Amygdala (tissue), 56 donors: ENCODE measurements at places on chromosomes 3 and 15.

DNA sequence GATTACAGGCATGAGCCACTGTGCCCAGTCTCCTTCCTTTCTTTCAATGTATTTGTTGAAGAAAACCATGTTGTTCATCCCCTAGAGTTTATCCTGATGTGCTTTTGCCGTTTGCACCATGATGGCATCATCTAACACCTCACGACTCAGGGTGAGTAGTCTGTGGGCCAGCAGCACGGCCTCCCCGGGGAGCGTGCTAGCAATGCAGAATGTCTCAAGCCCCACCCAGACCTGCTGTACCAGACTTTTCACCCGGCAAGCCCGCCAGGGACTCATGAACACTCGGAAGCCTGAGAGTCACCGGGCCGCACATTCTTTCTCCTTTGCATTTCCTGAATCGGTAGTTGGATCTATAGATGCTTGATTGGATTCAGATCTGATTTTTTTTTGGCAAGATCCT, 64.6 kb downstream of the RPN1 start:
- no peak for DNase-seq

DNA sequence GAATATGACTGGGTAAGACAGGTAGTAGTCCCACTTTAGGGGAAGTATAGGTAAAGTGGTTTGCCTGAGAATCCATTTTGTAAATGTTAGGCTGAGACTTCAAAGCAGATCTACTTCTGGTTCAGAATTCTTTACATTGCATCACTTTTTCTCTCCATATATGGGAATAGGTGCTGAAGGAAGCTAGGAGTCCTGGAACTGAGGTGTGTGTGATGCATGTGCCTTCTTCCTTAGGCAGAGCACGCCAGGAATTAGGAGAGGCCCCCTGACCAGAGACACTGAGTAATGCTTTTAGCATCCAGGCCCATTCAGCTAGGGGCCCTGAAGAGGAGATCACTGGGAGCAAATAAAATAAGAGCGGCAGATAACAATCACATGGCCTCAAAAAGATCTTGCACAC, 69.2 kb upstream of the DCP1A start:
- DNase-seq, result no peak

- DNase-seq, result no peak
Measured at GRCh38 chr3:157180262-157180661, 20.3 kb upstream of the CCNL1 start.

DNA sequence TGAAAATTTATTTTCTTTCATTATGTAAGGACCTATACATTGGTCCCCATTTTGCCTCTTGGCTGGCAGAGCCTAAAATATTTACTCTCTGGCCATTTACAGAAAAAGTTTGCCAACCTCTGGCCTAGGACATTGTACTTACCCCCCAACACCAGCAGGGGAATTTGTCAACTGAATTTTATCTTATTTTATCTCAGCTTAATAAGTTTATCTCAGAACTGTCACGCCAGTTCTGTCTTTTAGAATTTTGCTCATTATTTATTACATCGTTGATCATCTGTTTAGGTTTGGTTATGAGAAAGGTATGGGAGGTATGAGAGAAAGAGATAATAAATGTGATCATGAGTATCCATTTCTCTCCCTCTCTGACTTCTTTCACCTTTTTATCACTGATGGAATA, 38.3 kb downstream of the CHD2 start:
- no peak for DNase-seq

DNA sequence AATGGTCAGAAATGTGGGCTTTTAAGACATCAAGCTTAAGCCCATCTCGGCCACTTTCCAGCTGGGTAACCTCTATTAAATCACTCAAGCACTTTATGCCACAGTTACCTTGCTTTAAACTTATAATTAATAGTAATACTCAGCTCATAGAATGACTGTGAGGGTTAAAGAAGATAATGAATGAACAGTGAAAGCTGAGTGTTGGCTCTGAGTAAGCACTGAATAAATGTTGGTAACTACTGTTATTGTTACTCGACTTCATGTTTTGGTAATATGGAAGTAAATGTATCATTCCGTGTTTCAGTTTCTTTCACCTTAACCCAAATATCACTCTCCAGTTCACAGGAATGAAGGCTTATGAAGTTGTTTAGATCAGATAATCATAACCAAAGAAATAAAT, 23.9 kb upstream of the OSTN start:
- DNase-seq, result no peak

DNA sequence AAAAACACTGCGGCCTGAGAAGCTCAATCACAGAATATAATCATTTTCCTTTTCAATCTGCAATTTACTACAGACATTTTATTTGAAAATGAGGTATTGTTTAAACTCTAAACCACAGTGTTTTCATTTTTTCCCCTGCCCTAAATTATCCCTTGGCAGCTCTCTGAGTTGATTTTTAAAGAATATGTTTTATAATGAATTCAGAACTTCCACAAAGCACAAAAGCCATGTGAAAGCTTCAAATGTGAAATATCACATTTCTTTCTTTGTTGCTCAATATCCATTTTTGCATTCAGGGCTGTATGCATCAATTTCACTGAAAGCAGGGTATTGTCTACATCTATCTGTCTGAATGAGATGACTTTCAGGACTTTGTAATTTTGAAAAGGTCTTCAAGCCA, 813.6 kb upstream of the ALCAM start:
- no peak for DNase-seq

- no peak for DNase-seq
Measured at GRCh38 chr15:58298879-58299850, 132.6 kb upstream of the LIPC start.

DNA sequence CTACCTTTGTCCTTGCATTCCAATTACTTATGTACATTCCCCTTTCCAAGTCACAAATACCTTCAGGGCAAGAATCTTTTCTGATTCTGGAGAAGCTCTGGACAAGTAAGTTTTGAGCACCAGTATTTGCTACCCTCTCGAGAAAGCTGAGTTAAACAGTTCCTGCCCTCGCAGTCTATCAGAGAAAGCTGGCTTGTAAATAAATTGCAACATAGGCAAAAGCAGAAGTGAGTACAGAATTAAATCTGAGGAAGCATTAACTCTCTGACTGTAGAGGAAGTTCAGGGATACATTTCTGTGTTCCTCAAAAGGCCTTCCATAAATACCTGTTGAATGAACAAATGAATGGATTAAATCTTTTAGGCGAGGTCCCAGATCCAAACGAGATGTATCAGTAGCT, 1.2 kb downstream of the OSBPL11 start:
- no peak for DNase-seq

DNA sequence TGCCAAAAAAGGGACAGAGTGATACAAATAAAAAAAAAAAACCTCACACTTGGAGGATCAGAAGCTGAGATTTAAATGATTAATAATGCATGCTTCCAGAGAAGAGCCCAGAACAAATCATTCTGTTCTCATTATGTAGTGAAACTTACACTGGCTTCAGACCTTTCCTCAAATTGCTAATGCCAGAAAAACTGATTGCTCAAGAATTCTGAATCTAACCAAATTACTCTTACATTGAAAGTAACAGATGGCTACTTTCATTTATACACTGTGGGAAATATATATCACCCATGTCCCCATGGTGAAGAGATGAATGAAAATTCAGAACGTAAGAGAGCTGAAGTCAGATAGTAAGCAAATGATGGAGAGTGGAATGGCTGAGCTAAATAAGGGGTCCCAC, 85.9 kb upstream of the NSMCE3 start:
- DNase-seq, result no peak

DNA sequence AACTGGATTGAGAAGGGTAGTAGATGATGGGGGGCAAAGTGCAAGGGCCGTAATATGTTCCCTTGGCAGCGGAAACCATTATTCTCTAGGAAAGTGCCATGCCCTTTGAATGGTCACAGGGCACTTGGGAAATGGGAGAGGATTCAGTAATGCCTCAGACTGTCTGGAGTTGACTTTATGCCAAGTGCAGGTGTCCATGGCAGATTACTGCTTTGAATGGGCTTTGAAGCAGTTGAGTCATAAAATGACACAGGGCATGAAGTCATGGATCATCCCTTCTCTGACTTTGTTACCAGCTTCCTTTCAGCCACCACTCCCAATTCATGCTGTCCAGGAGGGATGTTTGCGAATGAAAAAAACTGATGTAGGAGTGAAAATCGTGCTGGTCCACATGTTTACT, 20.1 kb downstream of the AADACL2 start:
- DNase-seq, result no peak

GRCh38 chr15:58227706-58228543, 89.7 kb downstream of the AQP9 start:
- DNase-seq, result no peak

GRCh38 chr3:55246033-55246432, 241.1 kb downstream of the WNT5A start:
- no peak for DNase-seq

DNA sequence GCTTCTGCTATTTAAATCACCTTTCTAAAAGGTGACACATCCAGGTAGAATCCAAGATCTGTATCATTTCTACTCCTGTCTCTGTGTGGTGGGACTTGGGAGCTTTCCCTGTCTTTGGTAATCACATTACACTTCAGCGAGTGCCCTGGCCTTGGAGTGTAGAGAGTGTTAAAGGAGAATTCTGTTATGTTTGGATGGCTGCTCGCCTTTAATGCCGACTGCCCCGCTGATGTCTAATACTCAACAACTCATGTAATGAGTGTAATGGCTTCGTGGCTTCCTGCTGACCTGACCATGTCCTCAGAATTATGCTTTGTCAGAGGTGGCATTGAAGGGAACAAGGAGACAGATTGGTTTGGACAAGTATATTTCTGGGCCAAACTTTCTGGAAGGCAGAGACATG, 66.3 kb upstream of the LRTM1 start:
- DNase-seq, result no peak

GRCh38 chr3:150515210-150515609, 31.1 kb downstream of the SERP1 start:
- DNase-seq, result no peak

- DNase-seq, result no peak
Measured at GRCh38 chr3:38967693-38967989, 84.1 kb downstream of the SCN11A start.

- no peak for DNase-seq
Measured at GRCh38 chr3:126516936-126517290, 660 bp downstream of the UROC1 start.

GRCh38 chr3:115186351-115187148, 39.5 kb upstream of the ZBTB20 start:
- no peak for DNase-seq

DNA sequence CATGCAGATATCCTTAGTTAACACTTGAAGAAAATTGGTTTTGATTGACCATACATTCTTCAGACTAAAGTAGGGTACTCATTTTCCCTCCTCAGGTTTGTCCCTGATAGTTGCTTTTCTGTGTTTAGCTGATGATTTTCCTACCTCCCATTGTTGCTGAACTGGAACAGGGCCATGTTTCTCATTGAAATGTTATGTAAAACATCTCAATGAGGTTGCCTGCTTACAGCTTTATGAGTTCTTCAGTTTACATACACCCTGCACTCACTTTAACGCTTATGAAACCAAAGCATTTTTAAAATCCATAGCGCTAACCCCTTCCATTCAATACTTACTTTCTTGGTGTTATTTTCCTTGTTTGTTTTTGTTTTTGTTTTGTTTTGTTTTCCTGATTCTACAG, 61.9 kb downstream of the HMG20A start:
- DNase-seq, result no peak

GRCh38 chr15:60264088-60264487, 133.7 kb downstream of the ANXA2 start:
- DNase-seq, result no peak
